ENCODE measurements at places on chromosomes 2 and 18. TPM values are rescaled to one million over a fixed set of nuclear protein-coding genes. Genes with fewer than 3 reads are reported as not detected.

- DNase-seq, result peak; percentile 68
Measured at GRCh38 chr2:71852141-71852711, 295.4 kb downstream of the CYP26B1 start.

FSIP2 gene
- 2.4 TPM for polyA plus RNA-seq

- DNase-seq, result no peak
Measured at GRCh38 chr2:39252888-39253518, 9.2 kb upstream of the CDKL4 start.

DNA sequence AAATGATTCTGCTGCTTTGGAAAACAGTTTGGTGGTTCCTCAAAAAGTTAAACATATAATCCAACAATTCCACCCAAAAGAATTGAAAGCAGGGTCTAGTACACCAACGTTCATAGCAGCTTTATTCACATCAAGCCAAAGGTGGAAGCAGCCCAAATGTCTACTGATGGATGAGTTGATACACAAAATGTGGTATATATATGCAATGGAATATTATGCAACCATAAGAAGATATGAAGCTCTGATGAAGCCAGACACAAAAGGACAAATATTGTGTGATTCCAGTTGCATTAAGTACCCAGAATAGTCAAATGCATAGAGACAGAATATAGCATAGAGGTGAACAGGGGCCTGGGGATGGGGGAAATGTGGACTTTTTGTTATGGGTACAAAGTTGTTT, 269.3 kb downstream of the METTL4 start:
- DNase-seq, result no peak

GRCh38 chr18:8614875-8615274, 5.6 kb downstream of the RAB12 start:
- DNase-seq, result no peak

GRCh38 chr18:23462876-23463275, 9.8 kb downstream of the RIOK3 start:
- DNase-seq, result no peak

GRCh38 chr2:60794271-60794863, 38.3 kb downstream of the PAPOLG start:
- peak; percentile 4 for DNase-seq

- no peak for DNase-seq
Measured at GRCh38 chr2:200211643-200212042, 94.8 kb upstream of the SPATS2L start.

C2orf15 gene
- 10.0 TPM for polyA plus RNA-seq

GRCh38 chr2:70019096-70019495, 57.7 kb upstream of the ASPRV1 start:
- no peak for DNase-seq

FABP1 gene
- polyA plus RNA-seq, result 36.0 TPM

GLI2 gene
- polyA plus RNA-seq, result 13.4 TPM

DNA sequence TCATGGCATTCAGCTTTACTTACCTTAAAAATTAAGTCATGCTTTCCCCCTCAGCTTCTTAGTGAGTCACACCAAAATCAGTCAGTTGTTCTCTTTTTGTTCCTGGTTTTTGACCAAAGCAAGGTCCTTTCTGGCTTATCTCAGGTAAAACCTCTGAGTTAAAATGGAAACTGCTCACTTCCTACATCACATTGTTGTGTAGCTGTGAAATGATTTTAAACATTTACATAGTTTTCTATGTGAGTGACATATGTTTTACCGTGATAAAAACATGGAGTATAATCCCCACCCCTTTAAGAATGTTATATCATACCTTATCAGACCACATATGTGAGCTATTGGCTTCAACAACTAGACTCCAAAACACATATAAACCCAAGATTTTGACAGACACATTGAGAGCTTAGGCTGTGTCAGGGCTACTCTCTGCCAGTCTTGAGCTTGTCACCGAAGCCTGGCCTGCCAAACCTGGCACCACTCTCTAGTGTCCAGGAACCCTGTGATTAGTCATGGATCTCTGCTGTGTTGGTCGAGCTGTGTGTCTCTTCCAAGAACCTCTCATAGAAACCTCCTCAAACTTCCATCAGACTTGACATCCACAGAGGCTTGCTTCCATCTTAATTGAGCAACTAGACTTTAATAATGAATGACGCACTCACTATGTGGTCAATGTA, 294.5 kb upstream of the FBXO11 start:
- DNase-seq, result no peak

All from renal pelvis (tissue), 12 donors.